ENCODE measurements at places on chromosomes 4 and X. TPM values are rescaled to one million over a fixed set of nuclear protein-coding genes. Genes with fewer than 3 reads are reported as not detected.

The HPGDS gene
- 16.7 TPM for total RNA-seq

The ODAPH gene
- not detected for total RNA-seq

The MAGEA3 gene
- total RNA-seq = not detected

GRCh38 chrX:128846385-128846784 lies 676.9 kb downstream of the SMARCA1 start:
- no peaks in the 10 kb centered on the region for H3K36me3 ChIP-seq
- H3K27me3 ChIP-seq = no peaks in the 10 kb centered on the region
- H3K4me1 ChIP-seq = no peaks in the 10 kb centered on the region
- H3K27ac ChIP-seq = no peak overlapping the region
- H3K4me3 ChIP-seq = no peak overlapping the region
- no peak for DNase-seq

Data from thoracic aorta (tissue), 2 donors.